ENCODE measurements at places on chromosomes 7 and 10. TPM values are rescaled to one million over a fixed set of nuclear protein-coding genes. Genes with fewer than 3 reads are reported as not detected.

GRCh38 chr7:4791738-4792536 lies 16.5 kb downstream of the AP5Z1 start:
- no peak for DNase-seq

GRCh38 chr10:6200440-6200733 lies 2.3 kb upstream of the PFKFB3 start:
- DNase-seq, result no peak

GRCh38 chr10:72109636-72110157 lies 21.3 kb upstream of the SPOCK2 start:
- no peak for DNase-seq

- DNase-seq, result no peak
Observed at GRCh38 chr7:21368317-21368716, 59.6 kb upstream of the SP4 start.

- no peak for DNase-seq
Observed at GRCh38 chr7:94348142-94348541, 46.6 kb upstream of the COL1A2 start.

GRCh38 chr10:72229261-72230251 lies 13.5 kb upstream of the ASCC1 start:
- no peak for DNase-seq

- no peak for DNase-seq
Observed at GRCh38 chr10:97805949-97806348, 34.1 kb upstream of the SFRP5 start.

The EBLN1 gene
- total RNA-seq, result not detected

The MOGAT3 gene
- total RNA-seq, result not detected

The FAM20C gene
- 8.5 TPM for total RNA-seq

GRCh38 chr7:129845972-129846327 lies 106.8 kb downstream of the UBE2H start:
- DNase-seq, result no peak

All from esophagus squamous epithelium (tissue), 5 donors.